NCI-H510A (cell line): ENCODE measurements at places on chromosomes 2 and 18.

DNA sequence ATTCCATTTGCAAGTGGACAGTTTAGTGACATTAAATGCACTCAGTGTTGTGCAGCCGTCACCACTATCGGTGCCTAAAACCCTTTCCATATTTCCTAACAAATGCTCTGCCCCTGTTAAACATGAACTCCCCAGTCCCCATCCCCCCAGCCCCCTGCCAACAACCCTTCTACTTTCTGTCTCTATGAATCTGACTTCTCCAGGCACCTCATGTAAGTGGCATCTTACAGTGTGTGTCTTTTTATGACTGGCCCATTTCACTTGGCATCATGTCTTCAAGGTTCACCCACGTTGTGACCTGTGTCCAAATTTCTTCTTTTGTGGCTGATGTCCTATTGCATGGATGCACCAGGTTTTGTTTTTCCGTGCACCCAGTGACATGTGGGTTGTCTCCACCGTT, 140.9 kb upstream of the GPC1 start:
- no peak for DNase-seq

- DNase-seq = no peak
Measured at GRCh38 chr2:224772494-224772893, 56.3 kb upstream of the CCDC195 start.

DNA sequence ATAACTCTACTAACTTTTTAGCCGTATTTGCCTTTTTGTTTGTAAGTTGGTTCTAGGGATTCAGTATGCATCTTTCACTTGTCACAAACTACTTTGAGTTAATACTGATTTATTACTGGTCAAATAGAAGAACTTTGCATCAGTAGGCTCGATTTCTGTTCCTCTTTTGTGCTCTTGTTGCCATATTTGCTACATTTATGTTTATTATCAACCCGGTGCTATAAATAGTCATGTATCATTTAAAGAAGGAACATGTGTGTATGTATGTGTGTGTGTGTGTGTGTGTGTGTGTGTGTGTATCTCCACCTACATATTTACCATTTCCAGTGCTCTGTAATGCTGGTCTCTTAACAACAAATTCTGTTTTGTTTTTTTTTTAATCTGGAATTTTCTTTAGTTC, 79.6 kb upstream of the B3GNT7 start:
- DNase-seq = no peak

GRCh38 chr2:112803691-112804521, 19.6 kb upstream of the IL1A start:
- no peak for DNase-seq

DNA sequence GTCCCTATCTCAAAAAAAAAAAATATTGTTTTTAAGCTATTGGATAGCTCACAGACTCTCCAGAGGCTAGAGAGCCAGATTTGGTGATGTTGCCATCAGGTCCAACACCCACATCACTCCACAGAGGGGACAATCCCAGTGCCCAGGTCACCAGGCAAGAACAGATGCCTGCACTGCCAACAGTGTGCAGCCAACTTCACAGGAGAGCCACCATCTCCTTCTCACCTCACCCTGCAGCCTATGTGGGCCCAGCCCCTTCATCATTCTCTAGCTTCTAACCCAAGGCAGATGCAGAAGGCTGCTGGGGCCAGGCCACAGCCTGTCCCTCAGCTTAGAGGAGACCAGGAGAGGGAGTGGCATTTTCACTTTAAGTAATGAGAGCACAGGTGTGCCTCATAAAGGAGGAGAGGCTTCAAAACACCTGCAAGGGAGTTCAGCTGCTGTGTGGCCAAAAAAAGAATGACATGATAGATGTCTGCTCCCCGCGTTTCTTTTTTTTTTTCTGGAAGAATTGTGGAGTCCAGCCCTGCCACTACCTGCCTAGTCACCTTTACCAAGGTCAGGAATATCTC, 98.0 kb upstream of the ZSWIM2 start:
- DNase-seq = peak; percentile 7

DNA sequence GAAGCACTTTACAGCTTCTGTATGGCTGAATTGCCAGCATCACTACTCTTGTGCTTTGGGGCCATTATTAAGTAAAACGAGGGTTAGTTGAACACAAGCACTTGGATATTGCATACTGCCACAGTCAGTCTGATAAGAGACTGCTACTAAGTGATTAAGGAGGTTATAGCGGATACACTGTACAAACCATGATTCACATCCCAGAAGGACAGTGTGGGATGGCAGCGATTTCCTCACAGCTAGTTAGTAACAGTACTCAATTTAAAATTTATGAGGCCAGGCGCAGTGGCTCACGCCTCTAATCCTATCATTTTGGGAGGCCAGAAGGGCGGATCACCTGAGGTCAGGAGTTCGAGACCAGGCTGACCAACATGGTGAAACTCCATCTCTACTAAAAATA, 2.6 kb upstream of the BMPR2 start:
- no peak for DNase-seq

DNA sequence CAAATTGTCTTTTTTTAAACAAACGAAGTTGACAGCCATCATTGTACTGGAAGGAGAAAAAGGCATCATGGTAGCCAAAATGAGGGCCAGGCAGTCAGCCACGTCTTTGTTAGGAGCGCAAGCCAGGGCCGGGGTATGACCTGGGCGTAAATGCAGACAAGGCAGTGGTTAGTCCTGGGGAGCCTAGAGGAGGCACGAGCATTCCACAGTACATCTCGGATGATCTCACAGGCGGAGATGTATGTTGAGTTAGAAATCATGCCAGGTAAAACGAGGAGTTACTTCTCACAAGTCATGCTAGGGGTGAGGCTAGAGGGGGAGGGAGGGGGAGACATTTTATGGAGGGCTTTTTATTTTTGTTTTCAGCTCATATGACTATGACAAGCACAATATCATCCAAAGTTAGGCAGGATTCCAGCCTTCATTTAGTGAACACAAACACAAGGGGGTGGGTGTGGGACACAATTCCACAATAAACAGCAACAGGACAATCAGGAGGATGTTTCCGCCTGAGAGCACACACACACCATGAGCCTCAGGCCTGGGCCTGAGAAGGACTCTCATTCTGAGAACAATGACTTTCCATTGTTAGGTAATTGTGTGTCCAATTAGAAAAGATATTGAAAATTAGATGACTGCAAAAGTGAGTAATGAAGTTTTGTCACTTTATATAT, 64.4 kb upstream of the PGAP1 start:
- DNase-seq = no peak

GRCh38 chr2:37576831-37577230, 94.6 kb downstream of the CDC42EP3 start:
- DNase-seq = no peak

DNA sequence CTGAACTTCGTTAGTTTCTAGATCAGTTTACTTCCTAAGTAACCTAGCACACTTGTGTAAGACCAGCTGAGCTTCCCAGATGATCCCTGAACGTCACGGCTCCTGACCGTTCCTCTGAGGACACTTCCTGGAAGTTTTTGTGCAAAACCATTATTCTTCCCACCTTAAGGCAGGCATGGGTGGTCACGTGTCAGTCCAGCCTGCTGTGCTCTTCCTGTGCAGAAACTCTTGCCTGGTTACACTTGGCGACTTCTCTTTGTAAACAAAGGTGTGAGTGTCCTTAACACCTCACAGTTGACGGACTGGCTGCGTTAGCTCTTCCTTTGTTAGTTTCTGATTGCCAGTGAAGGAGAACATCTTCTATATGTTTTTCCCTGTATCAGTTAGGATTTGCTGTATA, 118.3 kb downstream of the SH3RF3 start:
- peak; percentile 47 for DNase-seq

- no peak for DNase-seq
Measured at GRCh38 chr2:194765723-194766122, 891.3 kb upstream of the SLC39A10 start.

GRCh38 chr2:240463274-240463865, 27.9 kb downstream of the GPC1 start:
- DNase-seq = no peak

DNA sequence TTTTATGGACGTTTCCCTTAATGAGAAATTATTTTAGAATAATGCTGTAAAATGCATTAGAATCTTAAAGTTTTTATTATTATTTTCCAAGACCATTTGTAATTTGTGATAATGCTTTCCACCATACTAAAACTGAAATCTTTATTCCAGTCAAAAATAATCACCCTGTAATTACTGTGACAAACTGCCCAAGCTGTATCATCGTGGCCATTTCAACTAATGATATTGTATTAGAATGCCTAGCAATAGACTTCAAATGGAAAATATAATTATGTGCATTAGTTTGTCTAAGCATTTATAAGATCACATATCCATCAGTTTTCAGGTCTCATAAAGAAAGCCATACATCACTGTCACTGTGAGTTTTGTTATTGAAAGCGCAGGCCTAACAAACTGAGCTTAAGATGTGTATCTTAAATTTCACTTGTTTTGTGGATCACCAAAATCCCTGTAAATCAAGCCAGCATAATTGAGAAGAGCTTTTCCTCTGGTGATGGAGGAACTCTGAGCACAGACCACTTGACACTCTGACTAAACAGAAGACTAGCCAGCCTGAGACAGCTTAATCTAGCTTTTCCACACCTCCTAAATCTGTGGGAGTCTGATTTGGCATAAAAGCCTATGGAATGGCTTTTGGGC, 1312.2 kb upstream of the ACVR2A start:
- DNase-seq = no peak

DNA sequence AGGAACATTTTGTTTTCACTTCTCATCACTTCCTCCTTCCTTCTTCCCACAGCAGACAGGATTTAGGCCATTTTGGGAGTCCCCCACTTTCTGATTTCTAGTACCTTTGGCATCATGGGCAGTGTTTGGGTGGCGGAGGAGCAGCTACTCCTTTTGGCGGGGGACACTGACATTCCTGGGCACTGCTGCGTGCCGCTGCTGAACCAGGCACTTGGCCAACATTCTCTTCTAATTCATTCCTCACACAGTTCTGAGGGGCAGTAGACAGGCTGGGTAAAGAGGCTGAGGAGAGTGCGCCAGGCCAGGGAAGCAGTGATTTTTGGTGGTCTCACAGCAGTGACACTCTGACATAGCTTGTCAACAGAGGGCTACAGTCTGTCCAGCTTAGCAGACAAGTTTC, 270.2 kb downstream of the LOXHD1 start:
- no peak for DNase-seq

GRCh38 chr18:13442451-13442850, 223.9 kb downstream of the LDLRAD4 start:
- DNase-seq = no peak

DNA sequence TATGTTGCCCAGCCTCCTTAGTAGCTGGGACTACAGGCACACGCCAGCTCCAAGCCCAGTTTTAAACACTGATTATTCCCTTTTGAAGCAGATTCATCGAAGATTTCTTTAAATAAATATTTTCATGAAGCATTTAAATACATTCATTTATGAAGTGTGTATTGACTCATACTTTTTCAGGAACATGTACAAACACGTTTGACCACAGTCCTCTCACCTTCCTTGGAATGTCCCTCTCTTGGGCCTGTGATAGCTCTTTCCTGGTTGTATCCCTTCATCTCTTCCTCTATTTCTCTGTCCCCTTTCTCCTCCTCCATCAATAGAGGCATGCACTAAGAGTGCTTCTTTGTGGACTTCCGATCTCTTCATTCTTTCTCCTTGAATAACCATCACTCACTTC, 2.5 kb downstream of the PSTPIP2 start:
- DNase-seq = no peak
